ENCODE measurements at places on chromosomes 3 and 15. TPM values are rescaled to one million over a fixed set of nuclear protein-coding genes. Genes with fewer than 3 reads are reported as not detected.

The IL20RB gene
- polyA plus RNA-seq: 0.57 TPM

The CD200 gene
- 4.0 TPM for polyA plus RNA-seq

The GRIP2 gene
- polyA plus RNA-seq: 9.9 TPM

The TMEM43 gene
- polyA plus RNA-seq: 46.7 TPM

The ADAMTS17 gene
- polyA plus RNA-seq: 1.2 TPM

The RBP2 gene
- not detected for polyA plus RNA-seq

The RHCG gene
- polyA plus RNA-seq: 0.93 TPM

The HHLA2 gene
- not detected for polyA plus RNA-seq

The FBXL22 gene
- 19.5 TPM for polyA plus RNA-seq

The KBTBD12 gene
- 4.3 TPM for polyA plus RNA-seq

The RLBP1 gene
- not detected for polyA plus RNA-seq

The PCOLCE2 gene
- 172 TPM for polyA plus RNA-seq

The CD86 gene
- polyA plus RNA-seq: 0.91 TPM

The TMEM207 gene
- polyA plus RNA-seq: not detected

The GOLGA6L4 gene
- polyA plus RNA-seq: 1.0 TPM

The ARL14 gene
- 0.07 TPM for polyA plus RNA-seq

The CHRD gene
- 12.1 TPM for polyA plus RNA-seq

The STRIT1 gene
- polyA plus RNA-seq: 0.14 TPM

The CPLX3 gene
- polyA plus RNA-seq: 13.3 TPM

The SLC22A13 gene
- 0.09 TPM for polyA plus RNA-seq

The P2RY13 gene
- polyA plus RNA-seq: 0.29 TPM

The PLS1 gene
- polyA plus RNA-seq: 0.66 TPM

The SLC24A5 gene
- polyA plus RNA-seq: not detected

The PPIP5K1 gene
- polyA plus RNA-seq: 6.8 TPM

The FSIP1 gene
- polyA plus RNA-seq: 0.16 TPM

The RAB8B gene
- polyA plus RNA-seq: 7.2 TPM

The FBXO40 gene
- 72.1 TPM for polyA plus RNA-seq

Data from right cardiac atrium (tissue), 5 donors.